Smooth muscle cell of the umbilical artery (primary cell): ENCODE measurements at places on chromosomes 7 and 10. TPM values are rescaled to one million over a fixed set of nuclear protein-coding genes. Genes with fewer than 3 reads are reported as not detected.

Gene PTN
- 4.4 and 7.7 TPM in 2 replicates for total RNA-seq

Gene BHLHA15
- total RNA-seq = 0.89 and 1.3 TPM in 2 replicates

Gene HOXA10
- total RNA-seq = 13.7 and 26.7 TPM in 2 replicates

Gene MKX
- total RNA-seq = 0.23 and 2.7 TPM in 2 replicates

Gene UNC5B
- total RNA-seq = 43.4 and 46.3 TPM in 2 replicates

Gene GIMAP2
- under 0.01 TPM in 1 of 2 replicates, not detected in the other for total RNA-seq

Gene PWWP2B
- 12.2 and 13.2 TPM in 2 replicates for total RNA-seq

Gene FKBP6
- total RNA-seq = not detected in 2 replicates

Gene FRMPD2
- total RNA-seq = 0.09 TPM in 1 of 2 replicates, not detected in the other

Gene SUN3
- not detected in 2 replicates for total RNA-seq

Gene SPOCK2
- under 0.01 and 0.23 TPM in 2 replicates for total RNA-seq

Gene PRKCQ
- under 0.01 and 0.55 TPM in 2 replicates for total RNA-seq

Gene ARF5
- total RNA-seq = 64.4 and 89.1 TPM in 2 replicates

Gene STEAP4
- total RNA-seq = 0.89 TPM in 1 of 2 replicates, not detected in the other

Gene GATA3
- not detected in 2 replicates for total RNA-seq

Gene MBL2
- not detected in 2 replicates for total RNA-seq
